ENCODE measurements at places on chromosomes 5 and 9. TPM values are rescaled to one million over a fixed set of nuclear protein-coding genes. Genes with fewer than 3 reads are reported as not detected.
A peak's percentile ranks its signal among the peaks of the same experiment; 100 is the strongest.

The C5orf46 gene
- not detected for total RNA-seq

The CMYA5 gene
- total RNA-seq, result 15.9 TPM

The TIFAB gene
- total RNA-seq, result not detected

The MAP1B gene
- 94.9 TPM for total RNA-seq

The LCN15 gene
- not detected for total RNA-seq

The ACOT12 gene
- total RNA-seq, result not detected

The MARCHF3 gene
- total RNA-seq, result 4.2 TPM

The DMAC1 gene
- 13.6 TPM for total RNA-seq

The C9orf40 gene
- 3.4 TPM for total RNA-seq

- no peak for DNase-seq
Observed at GRCh38 chr5:109196087-109196822, 213.5 kb downstream of the PJA2 start.

GRCh38 chr5:75053304-75054133, 1.2 kb upstream of the GCNT4 start:
- peak; percentile 65 for DNase-seq

DNA sequence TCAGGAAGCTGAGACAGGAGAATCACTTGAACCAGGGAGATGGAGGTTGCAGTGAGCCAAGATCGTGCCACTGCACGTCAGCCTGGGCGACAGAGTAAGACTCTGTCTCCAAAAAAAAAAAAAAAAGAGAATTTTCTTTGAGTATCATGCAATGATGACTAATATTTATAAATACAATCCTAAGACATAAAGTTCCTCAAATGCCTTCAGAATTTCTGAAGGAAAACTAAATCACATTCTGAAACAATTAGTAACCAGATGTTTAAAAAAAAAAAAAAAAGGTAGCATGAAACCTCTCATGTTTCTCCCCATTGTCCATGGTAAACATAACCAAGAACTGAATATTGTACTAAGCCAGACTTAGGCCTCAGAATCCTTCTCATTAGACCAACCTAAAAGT, 23.1 kb downstream of the MLLT3 start:
- no peak for DNase-seq

GRCh38 chr5:23352446-23352845, 155.0 kb upstream of the PRDM9 start:
- DNase-seq, result no peak

DNA sequence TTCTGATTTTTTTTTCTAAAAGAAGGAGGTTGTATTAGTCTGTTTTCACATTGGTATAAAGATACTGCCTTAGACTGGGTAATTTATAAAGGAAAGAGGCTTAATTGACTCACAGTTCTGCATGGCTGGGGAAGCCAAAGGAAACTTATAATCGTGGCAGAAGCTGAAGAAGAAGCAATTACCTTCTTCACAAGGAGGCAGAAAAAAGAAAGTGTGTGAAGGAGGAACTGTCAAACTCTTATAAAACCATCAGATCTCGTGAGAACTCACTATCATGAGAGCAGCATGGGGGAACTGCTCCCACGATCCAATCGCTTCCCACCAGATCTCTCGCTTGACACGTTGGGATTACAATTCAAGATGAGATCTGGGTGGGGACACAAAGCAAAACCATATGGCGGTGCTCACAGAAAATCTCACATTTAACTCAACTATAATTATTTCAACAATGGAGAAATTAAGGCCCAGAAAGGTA, 27.1 kb downstream of the DPYSL3 start:
- no peak for DNase-seq

- DNase-seq, result no peak
Observed at GRCh38 chr5:130227699-130228098, 323.4 kb downstream of the CHSY3 start.

DNA sequence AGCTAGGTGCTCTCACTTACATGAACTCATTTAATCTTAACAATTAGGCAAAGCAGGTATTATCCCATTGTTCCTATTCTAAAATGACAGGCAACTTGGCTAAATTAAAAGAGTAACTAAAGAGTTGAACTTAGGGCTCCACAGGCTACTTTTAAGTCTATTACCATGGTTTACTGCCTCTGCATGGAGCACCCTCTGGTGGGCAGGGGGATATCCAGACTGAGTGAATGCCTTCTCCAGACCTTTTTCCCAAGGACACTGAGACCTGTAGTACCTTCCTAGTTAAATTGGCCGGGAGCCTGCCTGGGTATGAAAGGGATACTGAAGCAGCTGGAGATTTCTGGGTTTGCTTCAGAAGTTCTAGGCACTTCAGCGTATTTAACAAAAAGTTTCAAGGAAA, 238.1 kb downstream of the ELAVL2 start:
- no peak for DNase-seq

DNA sequence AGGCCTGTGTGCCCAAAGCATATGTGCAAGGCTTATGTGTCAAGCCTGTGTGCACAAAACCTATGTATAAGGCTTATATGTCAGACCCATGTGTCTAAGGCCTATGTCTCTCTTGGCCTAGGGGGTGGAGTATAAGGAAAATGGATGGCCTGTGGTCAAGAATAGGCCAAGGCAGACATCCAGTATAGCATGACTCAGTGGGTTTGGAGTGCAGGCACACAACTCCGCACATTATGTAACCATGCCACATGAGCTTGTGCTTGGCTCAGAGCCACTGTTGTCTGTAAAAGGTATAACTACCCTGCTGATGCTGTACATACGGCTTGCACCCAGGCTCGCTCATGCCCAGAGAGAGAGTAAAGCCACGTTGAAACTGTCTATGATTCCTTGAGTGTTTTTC, 626.4 kb upstream of the NUDT12 start:
- no peak for DNase-seq

DNA sequence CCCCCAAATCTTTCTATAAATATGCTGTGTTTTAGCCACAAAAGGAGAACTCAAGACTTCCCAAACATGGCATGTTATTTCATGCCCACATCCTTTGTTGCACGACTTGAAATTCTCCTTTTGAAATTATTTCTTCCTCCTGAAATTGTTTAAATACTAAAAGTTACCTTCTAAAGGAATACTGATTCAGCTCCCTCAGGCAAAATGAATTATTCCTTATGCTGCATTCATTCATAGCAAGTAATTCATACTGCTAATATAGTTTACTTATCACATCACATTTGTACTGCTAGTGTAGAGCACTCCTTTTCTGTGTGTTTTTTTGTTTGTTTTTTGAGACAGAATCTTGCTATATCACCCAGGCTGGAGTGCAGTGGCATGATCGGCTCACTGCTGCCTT, 45.7 kb downstream of the BHMT start:
- DNase-seq, result no peak

- DNase-seq, result no peak
Observed at GRCh38 chr5:149859746-149860145, 84.8 kb downstream of the PDE6A start.

GRCh38 chr5:73793911-73794310, 167.9 kb downstream of the ARHGEF28 start:
- DNase-seq, result no peak

DNA sequence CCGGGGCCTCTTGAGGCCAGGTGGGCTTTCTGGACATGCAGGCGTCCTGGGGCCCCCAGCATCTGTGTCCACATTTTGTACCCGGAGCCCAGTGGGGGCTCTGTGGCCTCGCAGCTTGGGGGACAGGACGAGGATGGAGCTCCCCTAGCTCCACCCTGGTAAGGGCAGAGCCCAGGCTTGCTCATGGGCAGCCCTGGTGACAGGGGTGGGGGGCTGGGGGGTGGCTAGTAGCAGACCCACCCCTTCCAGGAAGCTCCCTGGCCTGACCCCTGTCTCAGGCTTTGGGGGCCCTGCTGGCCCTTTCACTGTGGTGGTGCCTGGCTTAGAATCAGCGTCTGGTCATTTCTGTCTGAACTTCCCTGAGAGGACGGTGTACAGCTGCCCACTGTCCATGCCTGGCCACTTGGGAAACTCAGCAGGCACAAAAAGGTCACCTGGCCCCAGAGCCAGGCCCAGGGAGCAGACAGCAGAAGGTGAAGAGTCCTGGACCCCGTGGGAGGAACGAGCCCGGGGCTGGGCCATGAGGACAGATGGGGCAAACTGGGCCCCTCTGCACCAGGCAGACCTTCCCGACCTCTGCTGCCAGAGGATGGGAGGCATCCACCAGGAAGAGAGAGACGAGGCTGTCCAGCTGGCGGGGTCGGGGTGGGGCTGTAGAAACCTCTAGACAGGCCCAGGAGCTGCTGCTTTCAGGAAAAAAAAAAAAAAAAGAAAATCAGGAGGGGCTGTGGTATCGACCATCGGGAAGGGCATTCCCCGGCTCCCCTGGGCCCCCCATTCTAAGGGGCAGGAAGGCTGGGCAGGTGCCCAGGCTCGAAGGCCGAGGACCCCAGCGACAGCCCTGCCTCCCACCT, 52.8 kb downstream of the EXD3 start:
- DNase-seq, result no peak

DNA sequence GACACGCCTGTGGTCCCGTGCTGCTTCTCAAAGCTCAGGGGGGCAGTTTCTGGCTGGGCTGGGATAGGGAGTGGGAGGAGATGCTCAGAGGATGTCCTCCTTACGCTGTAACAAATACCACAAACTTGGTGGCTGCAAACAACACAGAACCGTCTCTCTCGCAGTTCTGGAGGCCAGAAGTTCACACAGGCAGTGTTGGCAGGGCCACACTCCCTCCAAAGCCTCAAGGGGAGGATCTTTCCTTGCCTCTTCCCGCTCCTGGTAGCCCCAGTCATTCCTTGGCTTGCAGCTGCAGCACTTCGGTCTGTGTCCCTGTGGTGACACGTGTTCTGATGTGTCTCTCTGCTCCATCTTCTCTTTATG, 10.4 kb upstream of the ORM1 start:
- no peak for DNase-seq

DNA sequence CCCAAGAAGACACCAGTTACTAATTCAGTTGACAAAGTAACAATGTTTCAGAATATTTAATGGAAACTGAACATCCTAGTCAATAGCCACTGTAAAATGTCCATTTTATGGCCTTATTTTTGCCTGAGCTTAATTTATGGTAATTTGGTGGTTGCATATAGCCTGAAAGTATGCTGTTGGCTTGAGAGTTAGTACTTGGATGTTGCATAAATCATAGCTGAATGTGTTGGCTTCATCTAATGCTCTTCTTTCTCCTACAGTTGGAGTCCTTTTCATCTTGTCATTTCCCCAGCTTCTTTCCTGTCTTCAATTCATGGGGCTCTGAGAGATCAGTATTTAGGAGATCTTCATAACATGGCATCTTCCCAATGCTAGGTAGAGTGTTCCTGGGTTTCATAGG, 164.6 kb downstream of the MAT2B start:
- DNase-seq, result no peak

- DNase-seq, result no peak
Observed at GRCh38 chr9:89448381-89448780, 49.5 kb downstream of the SEMA4D start.

DNA sequence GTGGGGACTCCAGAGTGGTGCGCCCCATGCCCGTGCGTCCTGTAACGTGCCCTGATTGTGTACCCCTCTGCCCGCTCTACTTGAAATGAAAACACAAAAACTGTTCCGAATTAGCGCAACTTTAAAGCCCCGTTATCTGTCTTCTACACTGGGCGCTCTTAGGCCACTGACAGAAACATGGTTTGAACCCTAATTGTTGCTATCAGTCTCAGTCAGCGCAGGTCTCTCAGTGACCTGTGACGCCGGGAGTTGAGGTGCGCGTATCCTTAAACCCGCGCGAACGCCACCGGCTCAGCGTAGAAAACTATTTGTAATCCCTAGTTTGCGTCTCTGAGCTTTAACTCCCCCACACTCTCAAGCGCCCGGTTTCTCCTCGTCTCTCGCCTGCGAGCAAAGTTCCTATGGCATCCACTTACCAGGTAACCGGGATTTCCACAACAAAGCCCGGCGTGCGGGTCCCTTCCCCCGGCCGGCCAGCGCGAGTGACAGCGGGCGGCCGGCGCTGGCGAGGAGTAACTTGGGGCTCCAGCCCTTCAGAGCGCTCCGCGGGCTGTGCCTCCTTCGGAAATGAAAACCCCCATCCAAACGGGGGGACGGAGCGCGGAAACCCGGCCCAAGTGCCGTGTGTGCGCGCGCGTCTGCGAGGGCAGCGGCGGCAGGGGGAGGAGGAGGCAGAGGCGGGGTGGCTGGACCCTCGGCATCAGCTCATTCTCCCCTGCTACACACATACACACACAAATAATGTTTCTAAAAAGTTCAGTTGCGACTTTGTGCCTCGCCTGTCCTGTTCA, 668 bp downstream of the GLIS3 start:
- DNase-seq, result peak; percentile 58

- DNase-seq, result peak; percentile 68
Observed at GRCh38 chr5:109408991-109409843, 557 bp downstream of the PJA2 start.

GRCh38 chr9:35831040-35831439, 2.0 kb downstream of the TMEM8B start:
- DNase-seq, result no peak

- no peak for DNase-seq
Observed at GRCh38 chr5:175640106-175640775, 17.6 kb upstream of the HRH2 start.

DNA sequence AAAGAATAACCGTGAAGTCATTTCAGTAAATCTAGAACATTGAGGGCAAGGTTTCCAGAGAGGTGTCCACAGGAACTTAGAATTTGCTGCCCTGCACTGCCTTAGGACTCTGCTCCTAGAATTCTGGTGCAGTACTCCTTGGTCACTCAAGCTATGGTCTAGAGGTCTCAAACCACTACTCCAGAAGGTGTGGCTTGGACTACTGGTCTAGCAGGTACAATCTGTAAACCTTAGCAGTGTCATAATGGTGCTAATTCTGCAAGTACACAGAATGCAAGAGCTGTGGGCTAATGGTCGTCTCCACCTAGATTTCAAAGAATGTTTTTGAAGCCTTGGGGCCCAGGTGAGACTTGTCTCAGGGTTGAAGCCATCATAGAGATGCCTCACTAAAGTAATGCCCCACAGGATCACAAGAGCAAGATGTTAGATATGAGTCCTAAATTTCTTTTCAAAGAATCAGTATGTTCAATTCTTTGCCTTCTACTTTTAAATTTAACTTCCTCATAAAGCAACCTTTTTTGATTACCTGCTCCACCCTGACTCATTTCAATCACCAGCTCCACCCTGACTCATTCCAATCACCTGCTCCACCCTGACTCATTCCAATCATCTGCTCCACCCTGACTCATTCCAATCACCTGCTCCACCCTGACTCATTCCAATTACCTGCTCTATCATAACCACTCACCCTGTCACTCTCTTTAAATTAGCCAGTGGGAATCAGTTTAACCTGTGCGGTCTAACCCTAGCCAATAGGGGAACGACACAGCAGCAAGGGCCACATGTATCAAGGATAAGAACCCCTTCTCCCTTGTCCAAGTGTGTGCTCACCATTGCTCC, 1111.8 kb upstream of the ACO1 start:
- DNase-seq, result no peak

GRCh38 chr5:84130006-84130580, 254.6 kb downstream of the EDIL3 start:
- no peak for DNase-seq

- DNase-seq, result no peak
Observed at GRCh38 chr5:79255786-79256557, 20.0 kb downstream of the JMY start.

DNA sequence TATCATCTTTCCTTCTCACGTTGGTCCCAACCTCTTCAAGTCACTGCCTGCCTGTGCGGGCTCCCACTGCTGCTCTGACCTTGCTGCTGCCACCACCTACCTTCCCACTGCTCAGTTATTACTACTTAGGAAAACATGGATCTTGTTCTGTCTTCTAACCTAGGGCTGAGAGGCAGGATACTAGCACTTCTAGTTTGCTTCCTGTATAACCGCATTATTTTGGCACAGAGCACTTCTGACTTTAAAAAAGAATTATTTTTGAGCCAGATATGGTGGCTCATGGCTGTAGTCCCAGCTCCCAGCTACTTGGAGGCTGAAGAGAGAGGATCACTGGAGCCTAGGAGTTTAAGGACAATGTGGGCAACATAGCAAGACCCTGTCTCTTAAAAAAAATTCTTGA, 135.4 kb upstream of the GNA14 start:
- no peak for DNase-seq

All from thyroid gland (tissue), 4 donors.